ENCODE measurements at places on chromosomes 7 and 10.

DNA sequence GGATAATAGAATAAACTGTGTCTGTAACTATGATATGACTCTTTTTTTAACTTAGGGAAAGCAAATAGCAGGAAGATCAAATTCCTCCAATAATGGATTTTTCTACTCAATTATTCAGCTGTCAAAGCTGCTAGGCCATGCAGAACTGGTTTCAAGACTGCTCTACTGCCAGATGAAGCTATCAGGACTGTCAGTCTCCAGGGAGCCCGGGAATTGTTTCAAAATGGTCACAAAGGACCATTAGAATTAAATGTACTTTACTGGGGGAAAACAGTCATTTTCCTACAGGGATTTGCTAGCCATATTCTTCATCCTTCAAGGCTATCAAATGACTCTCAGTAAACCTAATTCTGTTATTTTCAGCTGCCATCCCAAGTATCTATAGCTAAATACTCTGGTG, 276.3 kb downstream of the LHFPL3 start:
- no peak for DNase-seq

GRCh38 chr7:15891151-15891881, 204.8 kb upstream of the MEOX2 start:
- DNase-seq = no peak

GRCh38 chr10:22833781-22834180, 94.1 kb upstream of the ARMC3 start:
- no peak for DNase-seq

- no peak for DNase-seq
These were observed 317.1 kb downstream of the WDR37 start for GRCh38 chr10:1373287-1373686.

- DNase-seq = no peak
These were observed 15.4 kb downstream of the PTPRN2 start for GRCh38 chr7:158572000-158572828.

- DNase-seq = no peak
These were observed 11.1 kb downstream of the UNC5B start for GRCh38 chr10:71223347-71224058.

DNA sequence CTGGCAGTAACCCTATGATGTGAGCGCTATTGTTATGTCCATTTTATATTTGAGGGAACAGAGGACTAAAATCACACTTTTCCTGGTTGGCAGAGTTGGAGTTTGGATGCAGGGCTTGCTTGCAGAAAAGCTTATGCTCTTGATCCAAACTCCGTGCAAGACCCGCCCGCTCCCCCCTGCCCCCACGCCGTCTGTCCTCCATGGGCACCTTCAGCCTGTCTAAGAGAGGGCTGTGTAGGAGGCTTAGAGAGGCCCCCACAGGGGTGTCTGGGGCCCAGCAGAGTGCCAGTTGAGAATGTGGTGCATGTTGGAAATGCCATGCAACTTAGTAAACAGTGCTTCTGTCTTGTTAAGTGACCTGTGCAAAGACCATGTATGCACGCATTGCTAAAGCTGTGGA, 170.5 kb upstream of the NPY start:
- no peak for DNase-seq

- no peak for DNase-seq
These were observed 101.1 kb downstream of the PRKAG2 start for GRCh38 chr7:151775547-151776443.

- DNase-seq = no peak
These were observed 10.0 kb downstream of the RGR start for GRCh38 chr10:84254552-84255478.

GRCh38 chr10:119658274-119658673, 7.1 kb downstream of the BAG3 start:
- DNase-seq = no peak

- DNase-seq = no peak
These were observed 11.2 kb upstream of the GRID1 start for GRCh38 chr10:86377797-86378146.

DNA sequence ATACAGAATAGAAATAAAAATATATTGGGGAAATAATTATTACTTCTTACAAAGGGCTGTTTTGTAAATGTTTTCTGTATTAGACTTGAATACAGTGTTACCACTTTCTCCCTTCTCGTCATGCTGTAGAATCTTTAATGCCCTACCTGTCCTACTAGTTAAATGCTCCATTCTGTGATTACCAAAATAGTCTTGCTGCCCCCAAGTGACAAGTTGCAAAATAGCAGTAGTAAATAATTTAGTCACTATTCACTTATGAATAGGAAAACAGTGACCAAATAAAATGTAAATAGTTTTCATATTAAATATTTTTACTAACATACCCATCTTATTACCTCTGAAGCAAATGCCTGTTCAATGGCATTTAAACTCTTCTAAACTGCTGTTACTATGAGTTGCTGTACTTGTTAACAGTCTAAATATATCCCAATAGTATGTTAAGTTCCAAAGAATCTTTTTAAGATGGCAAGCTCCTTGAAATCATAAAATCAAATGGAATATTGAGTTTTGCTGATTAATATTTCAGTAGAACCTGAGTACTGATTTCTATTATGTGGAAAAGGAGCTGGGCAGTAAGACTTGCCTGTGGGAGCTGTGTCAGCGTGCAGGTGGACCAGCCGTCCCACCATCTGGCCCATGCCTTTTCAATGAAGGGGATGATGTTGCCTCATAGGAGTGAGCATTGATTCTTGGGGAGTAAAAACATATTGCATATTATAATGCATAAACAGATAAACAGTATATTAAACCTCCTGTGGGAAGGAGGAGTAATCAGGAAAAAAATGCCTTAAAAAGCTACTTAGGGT, 18.1 kb upstream of the OIT3 start:
- peak; percentile 30 for DNase-seq

DNA sequence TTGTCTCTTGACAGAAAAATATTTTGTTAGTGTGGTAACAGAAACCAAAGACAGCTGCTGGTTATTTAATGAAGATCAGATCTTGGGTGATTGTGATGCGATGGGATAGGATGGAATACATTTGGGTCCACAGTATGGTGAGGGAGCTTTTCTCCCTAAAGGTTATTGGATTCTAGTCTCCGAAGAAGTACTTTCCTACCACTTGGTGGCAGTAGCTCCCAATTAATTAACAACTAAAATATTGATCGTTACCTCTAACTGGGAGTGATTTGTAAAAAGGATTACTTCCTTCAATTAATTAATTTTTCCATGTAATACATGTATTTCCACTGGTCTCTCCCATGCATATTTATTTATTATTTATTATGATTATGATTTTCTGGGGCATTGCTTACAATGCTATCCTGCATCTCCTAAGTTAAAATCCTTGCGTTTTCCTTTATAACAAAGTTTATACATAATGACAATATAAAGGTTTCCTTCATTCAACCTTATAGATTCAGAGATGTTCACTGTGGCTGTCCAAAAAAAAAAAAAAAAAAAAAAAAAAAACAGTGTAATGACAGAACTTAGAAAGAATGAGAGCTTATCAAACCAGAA, 25.6 kb downstream of the TMEM196 start:
- DNase-seq = no peak

DNA sequence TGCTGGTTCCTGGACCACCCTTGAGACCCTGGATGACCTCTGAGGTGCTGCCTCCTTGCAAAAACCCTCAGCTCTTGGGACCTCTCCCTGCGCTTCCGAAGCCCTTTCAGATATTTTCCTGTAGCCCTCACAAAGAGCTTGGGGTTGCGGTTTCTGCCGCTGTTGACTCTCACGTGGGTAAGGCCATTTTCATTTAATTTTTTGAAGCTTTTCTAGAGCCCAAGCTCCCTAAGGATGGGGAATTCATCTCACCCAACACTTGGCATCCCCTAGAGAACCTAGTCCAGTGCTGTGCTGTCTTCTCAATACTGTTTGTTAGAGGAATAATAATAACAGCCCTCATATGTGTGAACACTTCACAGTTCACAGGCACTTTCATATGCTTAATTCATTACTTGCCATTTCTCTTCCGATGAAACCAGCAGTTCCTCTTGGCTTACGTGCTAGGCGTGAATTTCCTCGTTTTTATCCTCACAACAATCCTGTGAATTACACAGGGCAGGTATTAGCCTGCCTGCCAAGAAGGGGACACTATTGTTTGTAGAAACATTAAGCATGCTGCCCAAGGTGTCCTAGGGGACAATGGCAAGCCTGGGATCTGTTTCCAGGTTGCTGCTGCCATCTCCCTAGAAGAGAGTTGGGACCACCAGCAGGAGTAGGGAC, 71.6 kb upstream of the CTBP2 start:
- DNase-seq = no peak

DNA sequence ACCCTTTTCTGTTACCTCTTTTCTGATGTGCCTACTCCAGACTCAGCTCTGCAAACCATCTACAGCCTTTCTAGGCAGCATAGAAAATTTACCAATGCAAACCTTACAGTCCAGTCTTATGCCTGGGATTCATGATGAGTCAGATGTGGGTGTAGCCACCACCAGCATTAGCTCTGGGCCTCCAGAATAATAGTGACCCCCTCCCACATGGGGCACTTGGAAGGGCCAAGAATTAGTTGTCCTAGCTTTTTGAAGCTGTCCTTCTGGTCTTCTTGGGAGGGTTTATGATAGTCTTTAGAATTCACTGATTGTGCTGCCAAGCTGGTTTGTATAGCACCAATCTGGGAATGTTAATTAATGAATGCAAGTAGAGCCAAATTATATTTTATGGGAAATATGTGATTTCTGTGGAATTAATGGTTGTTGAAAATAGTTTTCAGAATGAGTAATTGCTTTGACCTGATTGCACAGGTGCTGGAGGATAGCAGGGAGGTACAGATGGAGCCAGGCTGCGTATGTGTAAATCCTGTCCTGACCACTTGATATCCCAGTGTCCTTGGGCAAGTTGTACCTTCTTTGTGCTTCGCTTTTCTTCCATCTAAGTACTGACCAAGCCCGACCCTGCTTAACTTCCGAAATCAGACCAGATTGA, 94.8 kb downstream of the CPED1 start:
- DNase-seq = no peak

DNA sequence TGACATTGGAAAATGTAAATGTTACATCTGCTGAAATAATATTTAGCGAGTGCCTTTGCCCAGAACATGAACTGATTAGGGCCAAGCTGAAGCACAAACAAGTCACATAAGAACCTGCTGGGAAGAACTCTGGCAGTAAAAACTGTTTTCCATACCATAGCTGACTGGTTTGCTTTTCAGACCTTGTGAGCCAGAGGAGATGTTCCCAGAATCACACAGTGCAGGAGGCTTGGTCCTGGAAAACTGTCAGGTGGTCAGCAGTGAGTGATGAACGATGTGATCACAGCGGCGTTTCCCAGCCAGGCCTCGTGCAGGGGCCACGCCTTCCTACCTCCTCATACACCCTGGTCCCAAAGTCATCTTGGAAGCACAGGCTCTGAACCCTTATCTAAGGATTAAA, 164.2 kb upstream of the EEPD1 start:
- DNase-seq = no peak

- DNase-seq = no peak
These were observed 93.5 kb downstream of the TNS3 start for GRCh38 chr7:47488201-47488968.

GRCh38 chr7:106418526-106418925, 133.7 kb upstream of the NAMPT start:
- no peak for DNase-seq

GRCh38 chr7:6271060-6271658, 1.3 kb downstream of the CYTH3 start:
- peak; percentile 36 for DNase-seq

DNA sequence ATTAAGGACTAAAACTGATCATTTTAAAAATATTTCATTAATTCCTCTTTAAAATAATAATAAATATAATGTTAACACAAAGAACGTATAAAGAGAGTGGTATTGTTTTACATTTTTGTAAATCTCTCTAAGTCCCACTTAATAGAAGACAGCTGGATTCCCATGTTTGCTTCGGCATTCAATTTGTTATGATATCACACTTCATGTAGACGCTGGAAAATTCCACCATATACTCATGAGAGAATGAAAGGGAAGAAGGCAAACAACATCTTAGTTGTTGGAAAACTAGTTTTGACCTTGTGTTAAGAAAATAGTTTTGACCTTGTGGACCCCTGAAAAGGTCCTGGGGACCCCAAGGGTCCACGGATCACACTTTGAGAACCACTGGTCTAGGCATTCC, 85.3 kb upstream of the MGMT start:
- no peak for DNase-seq

DNA sequence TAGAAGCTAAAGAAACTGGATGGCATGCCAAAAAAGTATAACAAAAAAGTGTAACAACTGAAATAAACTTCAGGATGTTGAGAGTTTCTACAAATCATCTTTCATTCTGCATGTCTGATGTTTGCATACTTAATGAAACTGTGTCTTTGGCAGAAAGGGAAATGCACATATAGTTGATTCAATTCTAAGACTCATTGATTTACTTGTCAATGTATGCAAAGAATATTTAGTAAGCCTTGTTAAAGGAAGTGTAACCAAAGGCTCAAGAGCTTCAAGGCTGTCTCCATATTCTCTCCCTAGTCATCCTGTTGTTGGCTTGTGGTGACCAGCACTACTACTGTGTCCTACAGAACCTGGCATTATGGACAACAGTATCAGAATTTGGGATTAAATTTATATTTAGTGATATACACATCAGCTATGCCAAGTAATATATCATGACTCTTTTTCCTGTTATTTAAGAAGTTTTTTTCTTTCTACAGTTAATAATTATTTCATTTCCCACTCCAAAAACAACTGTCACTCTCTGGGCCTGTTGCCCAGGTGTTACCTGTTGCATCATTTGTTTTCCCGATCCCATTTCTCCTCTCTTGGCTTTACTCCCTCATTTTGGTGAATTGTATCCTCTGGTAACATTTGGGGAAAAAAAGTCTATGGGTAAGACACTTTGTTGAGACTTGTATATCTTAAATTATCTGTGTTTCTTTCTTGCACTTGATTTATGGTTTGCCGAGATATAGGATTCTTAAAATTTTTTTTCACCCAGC, 226.6 kb upstream of the BMPER start:
- no peak for DNase-seq

GRCh38 chr7:43395351-43395750, 187.6 kb upstream of the STK17A start:
- no peak for DNase-seq

GRCh38 chr10:118939211-118940007, 90.1 kb upstream of the NANOS1 start:
- no peak for DNase-seq
